C1 segment of cervical spinal cord (tissue), 14 donors: ENCODE measurements at places on chromosomes 7 and 10.

DNA sequence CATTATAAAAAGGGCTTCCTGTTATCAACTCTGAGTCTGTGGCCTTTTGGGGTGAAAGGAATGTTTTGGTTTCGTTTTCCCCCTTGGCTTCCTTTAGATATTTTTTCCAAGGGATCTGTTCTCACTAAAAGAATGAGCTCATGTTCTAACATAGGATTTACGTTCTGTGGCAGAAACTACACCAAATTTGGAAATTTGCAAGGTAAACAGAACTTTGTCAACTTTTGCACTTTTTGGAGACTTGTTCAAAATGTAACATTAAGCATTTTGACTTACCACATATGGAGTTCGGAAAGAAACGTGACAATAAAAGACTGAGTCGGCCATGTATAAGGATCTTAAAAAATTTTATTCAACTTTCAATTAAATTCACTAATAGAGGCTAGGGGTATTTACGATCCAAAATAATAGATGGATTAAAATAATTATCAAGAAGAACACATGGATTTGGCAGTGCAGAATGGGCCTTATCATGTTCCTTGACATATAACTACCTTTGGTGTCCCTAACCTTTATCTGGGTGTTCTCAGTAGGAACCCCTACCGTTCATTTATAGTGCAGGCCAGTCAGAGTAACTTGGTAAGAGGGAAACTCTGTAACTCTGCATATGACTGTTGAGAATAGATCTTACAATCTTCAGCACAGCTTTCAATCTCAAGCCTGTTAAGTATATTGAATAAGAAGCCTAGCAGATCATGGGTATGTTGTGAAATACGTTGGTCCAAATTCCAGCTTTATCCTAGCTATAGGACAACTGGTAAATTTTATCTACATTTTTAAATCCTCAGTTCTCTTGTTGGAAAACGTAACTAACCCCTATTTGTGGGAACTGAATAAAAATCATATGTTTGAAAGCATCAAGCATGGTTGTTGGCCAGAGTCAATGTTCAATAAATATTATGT is 11.8 kb downstream of the CPED1 start:
- no peak for DNase-seq

DNA sequence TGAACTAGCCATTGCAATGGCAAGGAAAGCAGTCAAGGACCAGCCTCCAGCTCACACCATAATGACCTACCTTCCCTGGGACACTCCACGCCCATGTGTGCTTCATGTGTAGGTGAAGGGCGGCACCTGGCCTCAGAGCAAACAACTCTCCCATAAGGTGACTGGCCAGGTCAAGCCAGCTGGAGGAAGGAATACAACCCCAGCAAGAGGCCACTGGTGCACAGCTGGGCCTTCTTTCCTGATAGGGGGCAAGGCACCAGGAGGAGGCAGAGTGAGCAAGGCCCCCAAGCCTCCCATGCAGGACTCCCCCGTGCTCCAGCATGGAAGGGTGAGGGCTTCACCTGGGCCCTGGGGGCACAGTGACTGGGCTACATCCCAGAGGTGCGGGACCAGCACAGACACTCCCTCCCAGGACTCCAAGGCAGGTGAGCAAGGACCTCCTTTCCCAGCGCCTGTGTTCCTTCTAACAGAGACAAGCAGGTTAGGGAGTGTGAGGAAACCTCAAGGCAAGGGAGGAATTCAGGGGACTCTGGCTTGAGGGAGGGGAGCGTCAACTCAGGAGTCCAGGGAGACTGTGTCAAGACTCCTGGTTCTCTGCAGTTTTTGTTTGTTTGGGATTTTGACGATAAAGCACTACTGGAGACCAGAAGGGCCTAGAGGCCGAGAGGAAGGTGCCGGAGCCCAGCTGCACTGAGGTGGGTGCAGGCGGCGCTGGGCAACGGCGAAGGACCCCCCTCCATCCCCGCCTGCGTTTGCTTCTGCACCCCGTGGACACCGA is 1.7 kb downstream of the PTPRN2 start:
- DNase-seq: no peak

DNA sequence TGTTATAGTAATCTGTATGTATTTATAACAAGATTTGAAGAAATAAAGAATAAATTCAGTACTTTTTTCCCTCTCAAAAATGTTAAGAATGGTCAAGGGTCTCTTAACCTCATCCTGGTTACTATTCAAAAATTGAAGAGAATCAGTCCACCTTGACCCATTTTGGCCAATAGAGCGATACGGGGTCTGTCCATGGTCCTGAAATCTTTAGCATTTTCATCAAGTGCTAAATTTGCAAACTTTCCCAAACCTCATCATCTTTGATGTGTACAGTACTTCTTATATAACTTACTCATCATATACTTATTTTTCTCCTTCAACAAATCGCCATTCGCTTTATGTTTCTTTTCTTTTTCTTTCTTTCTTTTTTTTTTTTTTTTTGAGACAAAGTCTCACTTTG is 23.6 kb downstream of the TMEM178B start:
- no peak for DNase-seq

GRCh38 chr10:5530412-5530806 is 5.6 kb downstream of the CALML3 start:
- DNase-seq: no peak

DNA sequence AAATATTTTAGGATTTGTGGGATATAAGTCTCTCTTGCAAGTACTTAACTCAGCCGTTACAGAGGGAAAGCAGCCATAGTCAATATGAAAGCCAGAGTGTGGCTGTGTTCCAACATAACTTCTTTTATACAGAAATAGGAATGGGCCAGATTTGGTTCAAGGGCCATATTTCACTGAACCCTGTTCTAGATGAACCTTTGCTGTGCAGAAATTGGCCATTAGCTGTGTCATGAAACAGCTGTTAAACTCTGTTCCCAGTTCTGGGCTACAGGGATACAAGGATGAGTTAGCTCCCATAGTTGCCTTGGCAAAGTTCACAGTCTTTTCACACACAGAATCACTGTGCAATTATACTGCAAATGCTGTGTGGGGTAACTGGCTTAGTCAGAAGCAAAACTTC is 213.9 kb upstream of the LRRN3 start:
- no peak for DNase-seq
